ENCODE measurements at places on chromosomes 7 and 10. TPM values are rescaled to one million over a fixed set of nuclear protein-coding genes. Genes with fewer than 3 reads are reported as not detected.

Gene TTYH3
- 56.3 TPM for total RNA-seq

Gene LMOD2
- total RNA-seq = not detected

Gene TAC1
- not detected for total RNA-seq

Gene UNC5B
- total RNA-seq = 1.5 TPM

Gene SYT15B
- 2.1 TPM for total RNA-seq

Gene ARL4A
- total RNA-seq = 58.5 TPM

Gene ERVW-1
- not detected for total RNA-seq

Gene JAKMIP3
- total RNA-seq = 1.1 TPM

Gene AHCYL2
- total RNA-seq = 5.0 TPM

Gene ODAD2
- total RNA-seq = not detected

Gene PDE6C
- not detected for total RNA-seq

Gene AS3MT
- total RNA-seq = 3.2 TPM

Gene PIP
- total RNA-seq = 0.36 TPM

Gene MGMT
- total RNA-seq = 8.2 TPM

Gene STRA8
- total RNA-seq = not detected

Gene AMPH
- 0.10 TPM for total RNA-seq

Gene HPSE2
- not detected for total RNA-seq

Gene ASB15
- not detected for total RNA-seq

Gene CALHM3
- 0.47 TPM for total RNA-seq

Gene GDF2
- not detected for total RNA-seq

Gene NUTM2E
- 0.31 TPM for total RNA-seq

Gene ELOVL3
- 0.22 TPM for total RNA-seq

Gene TSPAN15
- 108 TPM for total RNA-seq

Gene DDX50
- total RNA-seq = 34.0 TPM

Gene TMEM213
- total RNA-seq = not detected

Gene NKX6-2
- 0.44 TPM for total RNA-seq

Gene SFRP5
- 2.3 TPM for total RNA-seq

Gene GPR85
- total RNA-seq = not detected

Gene ZC3HAV1L
- 4.8 TPM for total RNA-seq

Gene ATP6V0E2
- 65.9 TPM for total RNA-seq

Gene TLL2
- 0.13 TPM for total RNA-seq

Gene TRIM73
- total RNA-seq = 1.2 TPM

Data from A549 treated with Mapracorat at 1 μM for 4 hours (cell line).